ENCODE measurements at places on chromosomes 2 and 18.

GRCh38 chr2:11983870-11984269 is 237.4 kb downstream of the LPIN1 start:
- DNase-seq: no peak

DNA sequence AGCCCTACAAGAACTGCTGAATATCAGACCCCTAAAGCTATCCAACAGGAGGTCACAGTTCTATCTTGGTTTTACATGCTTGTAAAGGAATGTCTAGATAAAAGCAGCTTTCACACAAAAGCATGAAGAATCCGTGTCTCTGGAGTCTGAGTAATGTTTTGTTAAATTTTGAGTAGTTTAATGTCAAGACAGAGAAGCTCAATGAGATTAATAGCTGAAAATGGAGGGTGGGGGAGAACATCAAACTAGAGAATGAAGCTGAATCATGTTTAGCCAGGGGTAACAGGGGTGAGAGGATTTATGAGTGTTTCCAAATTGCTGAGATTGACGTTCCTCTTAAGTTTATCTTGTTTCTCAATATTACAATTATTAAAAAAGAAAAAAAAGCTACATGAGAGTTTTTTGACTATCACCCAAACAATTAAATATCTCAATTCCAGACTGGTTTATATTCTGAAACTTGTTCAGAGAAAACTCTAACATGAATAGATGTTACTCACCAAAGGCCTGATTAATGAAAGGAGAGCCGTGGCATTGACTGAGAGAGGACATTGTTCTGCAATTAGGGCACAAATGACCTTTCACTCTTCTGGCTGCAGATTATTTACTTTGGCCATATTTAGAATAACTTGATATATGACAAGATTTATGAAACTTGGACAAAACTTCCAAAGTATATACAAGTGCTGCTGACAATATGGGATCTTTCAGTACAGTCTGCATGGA is 266.4 kb upstream of the ETAA1 start:
- no peak for DNase-seq

DNA sequence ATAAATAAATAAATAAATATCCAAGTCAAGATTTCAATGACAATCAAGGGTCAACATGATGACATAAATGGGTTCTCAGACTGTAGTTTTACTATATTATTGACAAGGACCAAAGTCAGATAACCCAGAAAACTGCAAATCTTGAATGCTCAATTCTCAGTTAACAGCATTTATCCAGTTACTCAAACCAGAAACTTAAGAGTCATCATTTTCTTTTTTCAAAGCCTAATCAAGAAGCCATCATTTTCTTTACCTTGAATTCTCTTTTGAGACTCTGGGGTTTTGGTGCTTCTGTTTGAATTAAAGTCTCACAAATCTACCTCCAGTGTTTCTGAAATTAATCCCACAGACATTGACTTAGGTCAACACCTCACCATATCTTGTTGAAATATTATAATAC is 14.1 kb downstream of the TRMT61B start:
- DNase-seq: no peak

GRCh38 chr2:47222826-47223554 is 67.9 kb upstream of the STPG4 start:
- no peak for DNase-seq

DNA sequence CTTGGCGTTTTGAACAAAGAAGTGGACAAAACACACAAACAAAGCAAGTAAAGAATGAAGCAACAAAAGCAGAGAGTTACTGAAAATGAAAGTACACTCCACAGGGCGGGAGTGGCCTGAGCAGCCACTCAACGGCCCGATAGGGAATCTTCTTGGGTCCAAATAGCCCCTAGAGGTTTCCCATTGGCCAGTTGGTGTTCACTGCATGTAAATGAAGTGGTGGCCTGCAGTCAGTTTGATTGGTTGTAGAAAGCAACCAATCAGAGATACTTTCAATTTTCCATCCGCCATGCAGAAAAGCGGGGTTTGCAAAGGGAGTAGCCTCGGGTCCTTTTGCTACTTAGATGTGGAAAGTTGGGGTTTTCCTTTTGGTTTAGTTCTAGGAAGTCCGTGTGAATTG is 31.6 kb downstream of the CYBRD1 start:
- DNase-seq: no peak

GRCh38 chr2:2721296-2721835 is 390.3 kb upstream of the MYT1L start:
- DNase-seq: no peak

- DNase-seq: no peak
Observed at GRCh38 chr2:105764059-105764458, 19.3 kb downstream of the NCK2 start.

DNA sequence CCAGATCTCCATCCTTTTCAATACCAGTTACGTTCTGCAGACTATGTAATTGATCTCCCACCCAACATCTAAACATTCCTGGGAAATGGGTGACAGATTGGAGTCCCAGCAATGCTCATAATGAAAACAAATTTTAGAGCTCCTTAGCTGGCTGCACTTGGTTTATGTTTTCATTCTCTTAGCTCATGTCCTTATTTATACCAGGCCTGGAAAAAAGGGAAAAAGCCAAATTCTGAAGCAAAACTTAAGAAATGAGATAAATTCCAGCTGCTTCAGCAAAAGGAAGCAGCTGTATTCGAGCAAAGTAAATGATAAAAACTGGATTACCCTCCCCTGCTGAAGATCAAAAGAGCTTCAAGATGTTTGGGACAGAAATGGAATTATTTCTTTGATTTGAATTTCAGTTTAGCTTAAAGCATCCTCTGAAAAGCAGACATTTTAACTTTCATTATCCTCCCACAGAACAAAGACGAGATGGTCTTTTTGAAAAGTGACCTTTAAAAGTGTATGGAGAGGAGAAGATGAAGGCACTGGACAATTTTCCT is 196.5 kb upstream of the THUMPD2 start:
- no peak for DNase-seq

- DNase-seq: no peak
Observed at GRCh38 chr18:7608781-7609201, 41.7 kb downstream of the PTPRM start.

DNA sequence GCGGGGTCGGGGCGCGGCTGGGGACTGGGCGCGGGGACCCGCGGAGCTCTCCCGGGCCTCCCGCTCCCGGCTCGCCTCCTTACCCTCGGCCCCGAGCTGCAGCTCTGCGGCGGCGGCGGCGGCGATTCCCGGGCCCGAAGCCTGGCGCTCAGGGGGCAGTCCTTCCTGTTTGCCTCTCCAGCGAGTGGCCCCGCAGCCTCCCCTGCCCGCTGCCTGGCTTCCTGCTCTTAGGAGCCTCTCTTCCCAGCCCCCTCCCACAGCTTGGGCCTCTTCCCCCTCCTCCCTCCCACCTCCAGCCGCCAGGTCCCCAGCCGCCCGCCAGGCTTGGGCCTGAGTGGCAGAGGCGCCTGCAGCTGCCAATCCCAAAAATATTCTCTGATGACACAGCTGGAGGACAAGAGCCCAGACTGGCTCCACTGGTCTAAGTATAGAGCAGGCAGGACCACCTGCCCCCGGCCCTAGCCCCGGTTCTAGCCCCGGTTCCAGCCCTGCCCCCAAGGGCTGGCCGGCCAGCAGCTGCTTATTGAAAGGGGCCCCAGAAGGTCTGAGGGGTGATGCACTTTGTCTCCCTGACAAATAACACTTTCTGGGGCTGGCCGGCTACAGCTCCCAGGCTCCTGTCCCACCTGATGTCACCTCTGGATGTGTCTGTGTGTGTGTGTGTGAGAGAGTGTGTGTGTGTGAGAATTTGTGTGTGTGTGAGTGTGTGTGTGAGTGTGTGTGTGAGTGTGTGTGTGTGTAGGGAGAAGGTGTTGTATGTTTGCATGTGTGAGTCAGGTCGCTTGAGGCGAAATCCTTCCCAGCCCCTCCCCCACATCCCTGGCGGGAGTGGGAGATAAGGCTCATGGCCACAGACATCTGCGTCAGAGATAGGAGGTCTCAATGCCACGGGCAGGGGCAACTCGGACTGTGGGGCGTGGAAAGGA is at the start of gene OBSL1:
Gene OBSL1 (minus strand): TSS at position 229 of the 926 bp plus-strand sequence. CDS start 307 bp downstream, outside the sequence.
- no peak for DNase-seq

DNA sequence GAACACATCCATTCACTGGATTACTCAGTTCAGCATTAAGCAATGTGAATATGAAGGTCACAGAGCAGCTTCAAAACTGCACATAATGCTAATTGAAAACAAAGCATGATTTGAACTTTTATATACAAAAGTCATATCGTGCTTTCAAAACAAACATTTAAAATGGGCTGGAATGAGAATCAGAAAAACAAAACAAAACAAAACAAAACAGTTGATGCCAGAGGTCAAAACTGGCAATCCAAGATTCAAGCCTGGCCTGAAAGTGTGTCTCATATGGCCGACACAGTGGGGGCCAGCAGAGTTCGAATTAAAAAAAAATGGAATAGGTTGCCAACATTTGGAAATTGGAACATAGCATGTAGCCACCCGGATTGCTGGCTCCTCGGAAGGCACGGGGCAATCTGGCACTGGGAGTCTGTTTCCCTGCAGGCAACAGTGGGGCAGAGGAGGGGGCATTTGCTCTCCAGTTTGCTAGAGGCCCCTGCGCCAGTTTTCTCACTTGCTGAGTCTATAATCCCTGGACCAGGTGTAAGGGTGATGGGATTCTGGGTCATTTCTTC is 294.4 kb downstream of the ZNF521 start:
- DNase-seq: no peak

DNA sequence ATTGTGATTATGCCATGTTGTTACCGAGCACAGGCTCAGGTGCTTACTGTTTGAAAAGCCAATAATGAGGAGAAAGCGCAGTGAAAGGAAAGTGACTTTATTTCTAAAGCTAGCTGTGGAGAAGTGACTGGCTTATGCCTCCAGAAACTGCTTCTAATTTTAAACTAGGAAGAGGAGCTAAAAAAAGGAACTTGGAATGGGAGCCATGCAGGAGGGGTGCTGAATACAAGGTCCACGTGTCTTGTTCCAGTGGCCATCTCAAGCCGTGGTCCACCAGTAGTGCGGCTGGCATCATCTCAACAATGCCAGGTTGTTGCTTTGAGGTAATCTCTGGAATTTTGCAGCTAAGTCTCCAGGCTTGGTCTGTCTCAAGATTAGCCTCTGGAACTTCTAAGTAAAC is 282.0 kb downstream of the THSD7B start:
- DNase-seq: no peak
